ENCODE measurements at places on chromosomes 7 and 10.

GRCh38 chr7:3065724-3066143, 22.1 kb upstream of the CARD11 start:
- DNase-seq, result peak; percentile 59

DNA sequence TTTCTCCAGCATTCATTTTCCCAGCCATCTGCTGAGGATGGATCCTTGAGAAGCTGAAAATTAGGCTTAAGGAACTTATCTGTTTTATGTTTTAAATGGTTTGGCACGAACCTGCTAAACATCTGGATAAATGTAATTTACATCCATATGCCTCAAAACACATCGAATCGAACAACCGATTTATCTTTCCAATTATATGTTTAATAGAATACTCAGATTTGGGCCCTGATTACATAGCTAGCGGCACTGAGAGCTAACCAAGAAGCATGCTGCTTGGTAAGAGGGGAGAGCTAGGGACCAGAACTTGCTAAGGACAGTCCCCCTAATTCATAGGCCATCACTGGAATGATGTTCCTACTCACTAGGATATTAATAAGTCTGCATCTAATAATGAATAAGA, 144.4 kb downstream of the BUB3 start:
- no peak for DNase-seq

DNA sequence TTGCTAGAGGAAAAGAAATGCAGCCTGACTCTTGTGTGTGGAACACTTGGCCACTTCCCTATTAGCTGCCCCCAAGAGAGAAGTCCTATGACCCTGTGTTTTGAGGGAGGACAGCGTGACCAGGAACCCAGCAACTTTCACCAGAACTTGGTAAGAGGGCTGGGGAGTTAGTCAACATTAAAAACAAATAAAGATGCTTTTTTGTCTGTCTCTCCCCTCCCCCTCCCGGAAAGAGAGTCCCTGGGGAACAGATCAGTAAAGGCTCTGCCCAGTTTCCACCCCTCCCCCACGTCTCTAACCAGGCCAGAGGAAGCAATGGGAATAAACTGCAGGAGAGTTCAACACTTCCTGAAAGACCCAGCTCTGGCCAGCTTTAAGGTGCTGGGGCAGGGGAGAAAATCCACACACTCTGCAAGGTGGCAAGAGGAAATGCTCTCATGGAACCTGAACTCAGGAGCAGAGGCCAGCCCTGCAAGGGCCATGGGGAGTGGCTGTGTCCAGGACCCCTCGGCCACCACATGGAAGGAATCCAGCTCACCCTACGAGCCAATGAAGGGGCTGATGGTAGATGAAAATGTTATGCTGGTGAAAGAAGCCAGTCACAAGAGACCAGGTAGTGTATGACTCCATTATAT, 21.5 kb downstream of the SH3PXD2A start:
- no peak for DNase-seq

GRCh38 chr10:49185213-49185612, 3.0 kb downstream of the TMEM273 start:
- no peak for DNase-seq

DNA sequence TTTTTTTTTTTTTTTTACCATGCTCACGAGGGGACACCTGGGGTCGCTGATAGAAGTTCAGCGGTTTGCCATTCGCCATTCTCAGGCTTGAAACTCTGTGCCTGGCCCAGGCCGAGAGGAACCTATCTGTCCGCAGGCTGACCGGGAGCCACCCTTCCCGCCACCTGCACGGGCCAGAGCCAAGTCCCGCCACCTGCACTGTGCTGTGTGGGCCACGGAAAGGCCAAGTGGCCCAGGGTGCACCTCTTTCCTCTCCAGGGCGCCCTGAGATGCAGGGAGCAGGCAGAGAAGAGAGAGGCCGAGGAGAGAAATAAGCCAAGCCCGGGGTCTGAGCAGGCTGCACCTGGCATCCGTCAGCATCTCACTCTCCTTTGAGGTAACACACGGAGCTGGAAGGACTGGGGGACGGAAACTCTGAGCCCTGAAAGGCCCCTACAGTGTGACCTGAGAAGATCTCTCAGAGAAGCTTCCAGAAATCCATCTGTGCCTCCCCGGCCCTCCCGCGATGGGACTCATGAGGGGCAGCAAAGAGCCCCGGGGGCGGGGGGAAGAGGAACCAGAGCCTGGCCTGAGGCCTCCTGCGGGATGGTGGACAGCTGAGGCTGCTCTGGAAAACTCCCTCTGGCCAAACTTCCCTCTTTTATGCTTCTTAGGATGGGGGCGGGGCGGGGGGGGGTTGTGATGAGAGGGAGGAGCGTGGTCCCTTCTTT, 46.6 kb downstream of the PRKAG2 start:
- no peak for DNase-seq

- no peak for DNase-seq
Measured at GRCh38 chr7:121410829-121411596, 14.9 kb upstream of the FAM3C start.

DNA sequence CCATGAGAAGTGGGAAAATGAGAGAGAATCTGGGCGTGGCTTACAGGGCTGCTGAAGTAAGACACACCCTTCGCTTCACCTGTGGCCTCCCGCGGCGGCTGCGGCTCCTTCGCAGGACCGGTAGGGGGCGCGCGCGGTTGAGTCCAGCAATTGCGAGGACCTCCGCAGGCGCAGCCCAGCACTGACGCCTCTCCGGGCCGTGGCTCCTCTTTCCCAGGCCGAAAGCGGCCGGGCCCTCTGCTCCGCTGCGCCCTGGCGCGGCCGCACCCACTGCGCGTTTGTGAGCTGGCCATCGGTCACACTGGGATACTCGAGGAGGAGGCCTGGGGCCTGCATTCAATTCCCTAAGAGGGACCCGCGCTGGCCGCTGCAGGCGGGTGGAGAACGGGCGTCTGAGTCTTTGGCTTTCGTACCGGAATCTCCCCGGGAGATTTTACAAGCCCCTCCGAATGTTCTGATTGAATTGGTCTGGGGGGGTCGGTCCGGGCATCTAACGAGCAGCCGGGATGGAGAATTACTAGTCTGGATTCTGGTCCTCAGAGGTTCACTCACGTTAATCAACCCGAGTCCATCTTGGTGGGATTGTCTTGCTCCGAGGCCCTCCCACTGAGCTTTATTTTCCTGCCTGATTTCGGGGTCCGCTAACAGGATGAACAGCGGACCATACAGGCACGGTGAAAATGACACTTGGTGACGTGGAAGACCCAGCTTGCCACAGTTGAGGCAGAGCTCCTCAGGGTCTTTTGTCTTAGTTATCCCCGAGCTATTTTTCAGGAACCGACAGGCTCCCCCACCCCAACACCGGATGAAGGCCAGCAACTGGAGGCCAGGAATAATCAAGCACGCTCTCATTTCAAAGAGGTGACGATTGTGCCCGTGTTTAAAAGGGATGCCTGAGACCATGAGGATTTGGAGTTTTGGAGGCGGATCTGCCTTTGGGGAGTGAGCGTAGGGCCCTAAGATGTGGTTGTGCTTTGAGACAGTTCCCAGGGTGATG, at the start of gene LRRD1:
LRRD1 (minus strand) TSS at position 215 of the 997 bp plus-strand sequence. CDS start 13,940 bp downstream, outside the sequence.
- peak; percentile 71 for DNase-seq

- DNase-seq, result no peak
Measured at GRCh38 chr7:33845991-33846509, 59.3 kb upstream of the BMPER start.

GRCh38 chr7:32103361-32103760, 33.2 kb upstream of the PDE1C start:
- DNase-seq, result no peak

GRCh38 chr10:89002226-89002978, 11.8 kb downstream of the FAS start:
- no peak for DNase-seq

- DNase-seq, result no peak
Measured at GRCh38 chr10:100348389-100348927, 1.4 kb downstream of the SCD start.

All from HCT116 (cell line).